ENCODE measurements at places on chromosomes 5 and 9.

DNA sequence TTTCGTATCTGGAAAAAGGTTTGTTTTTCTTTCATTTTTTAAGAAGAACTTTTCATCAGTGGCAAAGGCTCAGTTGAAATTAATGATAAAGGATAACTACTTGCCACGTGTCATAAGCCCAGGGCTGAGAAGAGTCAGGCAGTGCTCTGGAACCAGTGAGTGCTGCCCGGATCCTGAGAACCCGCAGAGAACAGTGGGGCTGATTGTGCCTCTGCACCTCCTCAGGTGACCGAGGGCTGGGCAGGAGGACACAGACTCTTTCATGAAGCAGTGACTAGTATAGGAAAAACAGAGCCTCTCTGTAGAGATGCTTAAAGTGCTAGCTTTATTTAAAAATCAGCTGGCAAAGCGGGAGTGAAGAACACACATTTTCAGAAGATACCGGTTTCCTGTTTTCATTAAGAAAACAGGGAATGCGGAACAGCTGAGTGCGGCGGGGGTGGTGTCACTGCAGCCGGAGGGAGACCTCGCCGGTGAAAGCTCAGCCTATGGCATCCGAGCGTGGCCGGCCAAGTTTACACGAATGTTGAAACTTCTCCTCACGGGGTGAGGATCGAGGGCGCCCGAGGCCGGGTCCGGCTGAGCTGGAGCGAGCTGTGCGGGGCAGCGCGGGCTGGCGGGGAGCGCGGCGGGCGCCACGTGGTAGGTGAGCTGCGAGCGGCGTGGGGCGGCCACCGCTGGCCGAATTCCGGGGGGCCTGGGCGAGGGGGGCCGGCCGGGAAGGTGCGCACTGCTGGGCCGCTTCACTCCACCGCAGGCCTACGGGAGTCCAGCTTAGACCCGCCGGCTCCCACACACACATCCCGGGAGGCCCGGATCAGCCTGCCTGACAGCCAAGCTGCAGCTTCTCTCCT, 134.7 kb upstream of the DMRT1 start:
- peak; percentile 79 for DNase-seq

- DNase-seq, result peak; percentile 54
These were observed 786 bp upstream of the NTNG2 start for GRCh38 chr9:132160802-132161742.

DNA sequence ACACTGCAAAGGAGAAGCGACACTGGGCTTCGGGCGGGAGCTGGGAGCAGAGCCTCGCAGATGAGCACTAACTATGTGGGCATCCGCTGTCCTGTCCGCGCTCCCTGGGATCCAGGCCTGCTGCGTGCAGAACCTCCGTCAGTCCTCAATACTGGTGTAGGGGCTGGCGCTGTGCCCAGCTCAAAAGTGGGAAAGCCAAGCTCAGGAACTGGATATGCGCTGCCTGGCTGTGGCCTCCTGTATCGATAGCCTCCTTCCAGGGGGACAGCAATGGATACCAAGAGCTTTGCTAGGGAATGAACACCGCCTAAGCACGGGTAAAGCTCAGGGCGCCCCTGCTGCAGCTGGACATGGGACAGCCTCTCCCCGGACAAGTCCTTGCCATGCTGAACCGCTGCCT, 270.4 kb downstream of the NSG2 start:
- DNase-seq, result no peak

- DNase-seq, result peak; percentile 81
These were observed 19.9 kb upstream of the TMEM250 start for GRCh38 chr9:136138566-136138965.

DNA sequence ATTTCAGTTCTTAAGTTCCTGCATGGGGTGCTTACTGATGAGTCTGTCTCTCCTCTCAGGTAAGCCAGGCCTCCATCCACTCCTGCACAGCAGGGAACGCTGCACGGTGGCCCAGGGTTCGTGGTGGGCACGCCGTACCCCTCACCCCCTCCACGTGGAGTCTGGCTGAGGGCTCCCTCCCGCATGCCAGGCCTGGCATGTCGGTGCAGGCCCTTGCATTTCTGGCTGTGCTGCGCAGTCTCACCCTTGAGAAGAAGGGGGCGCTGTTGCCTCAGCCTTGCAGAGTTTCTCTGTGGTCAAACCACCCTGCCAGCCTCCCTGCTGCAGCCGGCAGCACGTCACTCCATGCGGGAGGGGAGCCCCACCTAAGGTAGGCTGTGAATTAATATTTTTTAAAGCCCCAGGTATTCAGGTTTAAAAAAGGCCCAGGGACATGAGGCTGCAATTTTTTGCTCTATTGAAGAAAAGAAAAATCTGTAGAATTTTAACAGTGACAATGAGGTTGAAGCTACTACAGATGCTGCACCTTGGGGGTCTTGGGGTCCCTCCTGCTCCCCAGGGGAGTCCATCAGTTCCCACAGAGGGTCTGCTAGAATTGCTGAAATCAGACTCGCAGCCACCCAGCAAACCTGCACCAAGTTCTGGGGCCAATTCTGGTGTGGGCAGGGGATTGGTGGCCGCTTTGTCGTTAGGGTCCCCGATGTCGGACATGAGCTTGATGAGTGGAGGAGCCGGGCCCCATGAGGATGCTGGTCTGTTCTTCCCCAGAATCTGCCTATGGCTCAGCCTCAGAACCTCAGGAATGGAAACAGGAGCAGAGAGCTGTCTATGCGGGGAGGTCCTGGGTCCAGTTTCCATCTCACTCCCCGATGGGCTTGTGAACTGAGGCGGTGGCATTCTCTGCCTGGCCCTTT, 52.6 kb downstream of the TENT4A start:
- DNase-seq, result peak; percentile 87

- no peak for DNase-seq
These were observed 2.4 kb upstream of the ZCCHC7 start for GRCh38 chr9:37117956-37118355.

GRCh38 chr9:84953797-84954705, 284.5 kb downstream of the NTRK2 start:
- peak; percentile 89 for DNase-seq

- DNase-seq, result no peak
These were observed 57.8 kb downstream of the RORB start for GRCh38 chr9:74554751-74555419.

GRCh38 chr9:129457325-129457779, 163.5 kb downstream of the C9orf50 start:
- DNase-seq, result no peak

- DNase-seq, result no peak
These were observed 993.9 kb upstream of the ACO1 start for GRCh38 chr9:31390403-31391025.

DNA sequence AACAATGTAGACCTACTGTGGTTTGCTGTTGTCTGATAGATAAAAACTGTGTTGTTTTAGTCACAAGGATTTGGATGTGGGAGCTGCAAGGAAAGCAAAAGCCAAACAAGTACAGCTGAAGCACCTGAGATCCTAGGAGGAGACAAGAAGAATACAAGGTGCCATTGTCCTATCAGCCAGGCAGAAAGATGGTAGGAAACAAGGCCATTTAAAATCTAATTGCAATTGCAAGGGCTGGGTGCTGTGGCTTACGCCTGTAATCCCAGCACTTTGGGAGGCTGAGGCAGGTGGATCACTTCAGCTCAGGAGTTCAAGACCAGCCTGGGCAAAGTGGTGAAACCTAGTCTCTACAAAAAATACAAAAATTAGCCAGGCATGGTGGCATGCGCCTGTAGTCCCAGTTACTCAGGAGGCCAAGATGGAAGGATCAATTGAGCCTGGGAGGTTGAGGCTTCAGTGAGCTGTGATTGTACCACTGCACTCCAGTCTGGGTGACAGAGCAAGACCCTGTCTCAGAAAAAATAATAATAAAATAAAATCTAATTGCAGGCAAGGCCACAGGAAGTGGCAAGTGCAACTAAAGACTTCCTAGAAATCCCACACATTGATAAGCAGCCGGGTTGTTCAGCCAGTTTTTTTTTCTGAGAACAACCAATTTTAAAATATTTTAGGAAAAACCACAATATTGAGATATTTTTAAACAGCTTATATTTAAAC, 22.6 kb downstream of the DOCK8 start:
- no peak for DNase-seq

- no peak for DNase-seq
These were observed 14.0 kb downstream of the COL27A1 start for GRCh38 chr9:114169029-114169951.

GRCh38 chr9:121720311-121721057, 69.0 kb downstream of the DAB2IP start:
- DNase-seq, result no peak

- DNase-seq, result no peak
These were observed 155.8 kb upstream of the GRAMD2B start for GRCh38 chr5:126267438-126267837.

Data from ecto neural progenitor cell (in vitro differentiated cells).